ENCODE measurements at places on chromosomes 16 and 17.

GRCh38 chr16:76081967-76082366 lies 195.2 kb upstream of the CNTNAP4 start:
- no peak for DNase-seq

GRCh38 chr17:69323806-69324205 lies 3.1 kb downstream of the ABCA5 start:
- DNase-seq, result no peak

GRCh38 chr16:13342675-13343074 lies 441.3 kb downstream of the SHISA9 start:
- DNase-seq, result no peak

DNA sequence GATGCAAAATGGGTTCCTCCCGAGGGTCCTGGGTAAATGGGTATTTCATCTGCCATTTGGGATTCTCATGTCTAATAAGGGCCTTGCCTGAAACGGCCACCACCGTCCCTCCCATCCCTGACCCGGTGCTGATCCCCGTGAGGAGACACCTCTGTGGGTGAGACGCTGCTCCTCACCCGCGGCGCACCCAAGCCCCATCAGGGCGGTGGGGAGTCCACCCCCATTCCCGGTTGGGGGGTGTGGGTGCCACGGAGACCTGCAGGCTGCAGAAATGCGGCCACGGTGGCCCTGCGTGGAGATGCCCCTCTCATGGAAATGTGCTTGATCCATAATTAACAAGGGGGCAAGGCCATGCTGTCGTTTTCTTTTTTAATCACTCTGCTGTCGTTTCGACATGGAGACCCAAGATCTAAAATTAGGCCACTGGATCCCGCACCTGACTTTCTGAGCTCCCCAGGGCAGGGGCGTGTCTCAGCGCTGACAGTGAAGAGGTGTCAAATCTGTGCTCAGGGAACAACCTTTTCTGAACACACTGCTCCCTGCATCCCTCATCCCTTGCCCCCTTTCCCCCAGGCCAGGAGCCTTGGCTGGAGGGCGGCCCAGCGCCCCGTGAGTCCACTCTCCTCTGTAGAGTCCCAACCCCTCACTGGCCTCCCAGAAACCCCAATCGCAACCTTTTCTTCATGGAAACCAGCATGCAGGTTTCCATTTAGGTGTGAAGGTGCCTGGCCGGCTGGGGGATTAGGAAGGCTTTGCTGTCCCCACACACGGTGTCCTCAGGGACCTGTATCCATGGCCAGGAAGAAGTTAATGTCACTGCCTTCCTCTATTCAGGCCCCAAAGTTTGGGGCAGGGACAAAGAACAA lies 38.9 kb downstream of the PEMT start:
- DNase-seq, result no peak

GRCh38 chr17:48753794-48754499 lies 25.4 kb upstream of the HOXB13 start:
- no peak for DNase-seq

GRCh38 chr17:5870231-5870953 lies 199.8 kb upstream of the WSCD1 start:
- DNase-seq, result no peak

GRCh38 chr16:65312071-65312470 lies 190.2 kb upstream of the CDH11 start:
- DNase-seq, result peak; percentile 63

DNA sequence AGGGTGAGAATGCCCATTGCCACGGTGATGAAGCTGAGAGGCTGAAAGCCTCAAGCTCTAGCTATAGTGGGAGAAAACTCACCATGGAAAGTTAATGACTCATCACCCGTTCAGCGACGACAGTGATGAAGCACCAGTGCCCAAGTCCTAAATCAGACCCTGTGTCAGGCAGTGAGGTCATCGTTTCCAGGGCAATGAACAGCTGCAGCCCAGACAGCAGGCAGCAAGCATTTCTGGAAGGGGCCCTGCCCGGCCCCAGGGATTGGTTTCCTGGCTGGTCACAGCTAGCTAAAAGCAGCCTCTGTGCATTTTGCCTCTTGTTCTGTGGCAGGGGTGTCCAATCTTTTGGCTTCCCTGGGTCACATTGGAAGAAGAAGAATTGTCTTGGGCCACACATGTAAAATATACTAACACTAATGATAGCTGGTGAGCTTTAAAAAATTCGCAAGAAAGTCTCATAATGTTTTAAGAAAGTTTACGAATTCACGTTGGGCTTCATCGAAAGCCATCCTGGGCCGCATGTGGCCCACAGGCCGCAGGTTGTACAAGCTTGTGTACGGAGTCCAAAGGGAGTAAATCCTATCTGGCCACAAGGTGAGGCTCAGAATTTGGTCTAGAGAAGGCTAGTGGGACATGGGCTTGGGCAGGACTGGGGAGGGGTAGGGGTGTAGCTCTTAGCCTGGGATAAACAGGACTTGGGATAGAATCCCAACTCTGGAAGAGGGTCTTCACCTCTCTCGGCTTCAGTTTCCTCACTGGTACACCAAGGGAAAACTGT lies 40.6 kb downstream of the MIS12 start:
- peak; percentile 96 for DNase-seq

- DNase-seq, result no peak
These were observed 43.7 kb upstream of the CDRT4 start for GRCh38 chr17:15511142-15511541.

DNA sequence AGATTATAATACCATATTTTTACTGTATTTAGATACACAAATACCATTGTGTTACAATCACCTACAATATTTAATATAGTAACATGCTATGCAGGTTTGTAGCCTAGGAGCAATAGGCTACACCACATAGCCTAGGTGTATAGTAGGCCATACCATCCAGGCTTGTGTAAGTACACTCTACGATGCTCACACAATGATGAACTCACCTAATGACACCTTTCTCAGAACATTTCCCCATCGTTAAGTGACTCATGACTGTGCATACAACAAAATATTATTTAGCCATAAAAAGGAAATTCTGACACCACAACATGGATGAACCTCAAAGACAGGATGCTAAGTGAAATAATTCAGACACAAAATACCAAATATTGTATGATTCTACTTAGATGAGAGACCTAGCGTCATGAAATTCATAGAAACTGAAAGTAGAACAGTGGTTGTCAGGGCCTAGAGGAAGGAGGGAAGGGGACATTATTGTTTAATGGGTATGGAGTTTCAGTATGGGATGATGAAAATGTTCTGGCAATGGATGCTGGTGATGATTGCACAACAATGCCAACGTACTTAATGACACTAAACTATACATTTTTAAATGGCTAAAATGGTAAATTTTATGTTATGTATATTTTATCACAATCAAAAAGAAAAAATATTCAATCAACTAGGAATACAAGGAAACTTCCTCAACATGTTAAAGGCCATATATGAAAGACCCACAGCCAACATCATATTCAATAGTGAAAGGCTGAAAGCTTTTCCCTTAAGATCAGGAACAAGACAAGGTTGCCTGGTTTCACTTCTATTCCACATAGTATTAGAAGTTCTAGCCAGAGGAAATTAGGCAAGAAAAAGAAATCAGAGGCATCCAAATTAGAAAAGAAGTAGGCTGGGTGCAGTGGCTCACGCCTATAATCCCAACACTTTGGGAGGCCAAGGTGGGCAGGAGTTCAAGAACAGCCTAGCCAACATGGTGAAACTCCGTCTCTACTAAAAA lies 5.9 kb upstream of the C16orf87 start:
- no peak for DNase-seq

DNA sequence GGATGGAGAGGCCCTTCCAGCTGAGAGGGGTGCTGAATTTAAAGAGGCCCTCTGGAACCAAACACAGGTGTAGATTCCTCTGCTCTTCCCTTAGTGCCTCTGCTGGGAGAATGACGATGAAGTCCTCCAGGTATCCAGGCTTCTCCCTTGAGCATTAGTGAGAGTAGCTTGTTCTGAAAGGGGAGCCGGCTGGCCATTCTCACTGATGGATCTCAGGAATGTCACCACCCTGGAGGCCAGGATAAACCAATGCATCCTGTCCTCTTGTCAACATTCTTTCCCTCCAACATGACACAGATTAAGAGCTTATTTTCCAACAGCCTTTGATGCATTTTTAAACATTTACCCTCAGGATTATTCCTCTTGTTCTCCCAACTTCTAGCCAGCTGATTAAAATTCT lies 325.5 kb downstream of the CA10 start:
- no peak for DNase-seq

GRCh38 chr17:40015005-40015997 lies at the start of gene CSF3:
Gene CSF3, plus strand, starts transcription at chr17:40015440. Its CDS starts 35 bp downstream, at chr17:40015475.
- no peak for DNase-seq

DNA sequence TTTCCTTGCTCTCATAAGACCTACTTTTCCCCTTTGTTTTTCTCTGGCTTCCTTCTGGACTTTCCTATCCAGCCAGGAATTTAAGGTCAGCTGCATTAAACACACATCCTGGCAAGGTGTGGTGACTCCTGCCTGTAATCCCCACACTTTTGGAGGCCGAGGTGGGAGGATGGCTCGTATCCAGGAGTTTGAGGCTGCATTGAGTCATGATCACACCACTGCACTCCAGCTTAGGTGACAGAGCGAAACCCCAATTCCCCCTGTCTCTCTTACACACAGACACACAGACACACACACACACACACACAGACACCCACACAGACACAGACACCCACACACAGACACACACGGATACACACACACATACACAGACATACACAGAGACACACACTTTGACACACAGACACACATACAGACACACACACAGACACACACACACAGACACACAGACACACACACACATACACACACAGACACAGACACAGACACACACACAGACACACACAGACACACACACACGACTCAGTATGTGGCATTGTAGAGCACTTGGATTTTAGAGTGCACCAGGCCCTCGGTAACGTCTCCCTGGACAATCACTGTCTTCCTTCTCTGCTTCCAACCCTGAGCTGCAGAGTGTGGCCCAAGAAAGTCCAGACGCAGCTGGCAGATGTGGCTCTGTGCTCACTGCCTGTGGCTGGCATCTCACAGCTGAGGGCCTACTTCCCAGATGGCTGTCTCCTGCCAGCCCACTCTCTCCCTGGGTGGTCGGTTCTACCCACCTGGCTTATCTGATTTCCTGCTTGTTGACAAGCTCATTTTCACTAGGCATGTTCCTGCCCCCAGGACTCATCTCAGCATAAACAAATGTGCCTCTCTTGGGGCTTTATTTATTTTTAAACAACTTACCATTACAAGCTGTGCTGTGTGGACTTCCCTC lies 39.0 kb downstream of the NLRP1 start:
- DNase-seq, result no peak

GRCh38 chr17:77437017-77437416 lies 296.2 kb downstream of the SEC14L1 start:
- DNase-seq, result peak; percentile 92

GRCh38 chr17:9408868-9409829 lies 166.5 kb downstream of the STX8 start:
- peak; percentile 23 for DNase-seq

DNA sequence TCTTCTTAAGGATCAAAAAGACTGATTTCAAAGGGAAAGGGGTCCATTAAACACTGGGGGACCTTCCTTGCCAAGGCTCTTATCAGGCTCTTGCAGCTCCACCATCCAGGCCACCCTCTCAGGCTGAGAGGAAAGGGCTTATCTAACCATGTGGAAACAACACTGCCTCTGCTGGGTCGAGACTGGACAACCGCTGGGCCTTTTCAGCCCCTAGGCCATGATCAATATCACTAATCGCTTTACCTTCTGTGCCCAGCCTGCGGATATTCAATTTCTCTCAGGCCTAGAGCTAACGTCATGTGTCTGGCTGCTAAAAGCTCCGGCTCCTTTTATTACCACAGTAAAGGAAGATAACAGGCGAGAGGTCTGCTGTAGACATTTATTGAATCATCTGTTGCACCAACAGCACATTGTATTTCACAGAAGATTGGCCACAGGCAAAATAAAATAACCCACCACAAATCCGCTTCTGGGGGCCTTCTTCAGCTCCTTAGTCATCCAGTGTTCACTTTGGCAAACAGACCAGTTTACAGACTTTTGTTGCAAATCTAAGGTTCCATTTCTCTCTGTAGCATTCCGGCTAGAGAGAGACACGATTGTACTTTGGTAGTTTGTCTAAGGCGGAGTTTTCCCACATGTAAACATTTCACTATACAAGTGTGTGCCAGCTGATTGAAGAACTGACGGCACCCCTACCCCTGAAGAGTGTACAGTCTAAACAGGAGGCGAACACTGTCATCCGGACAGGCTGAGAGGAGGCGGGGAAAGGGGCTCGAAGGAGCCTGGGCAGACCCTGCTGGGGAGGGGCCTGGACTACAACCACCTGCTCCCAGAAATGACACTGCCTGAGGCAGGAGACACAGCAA lies 13.9 kb downstream of the CYB561 start:
- peak; percentile 85 for DNase-seq

DNA sequence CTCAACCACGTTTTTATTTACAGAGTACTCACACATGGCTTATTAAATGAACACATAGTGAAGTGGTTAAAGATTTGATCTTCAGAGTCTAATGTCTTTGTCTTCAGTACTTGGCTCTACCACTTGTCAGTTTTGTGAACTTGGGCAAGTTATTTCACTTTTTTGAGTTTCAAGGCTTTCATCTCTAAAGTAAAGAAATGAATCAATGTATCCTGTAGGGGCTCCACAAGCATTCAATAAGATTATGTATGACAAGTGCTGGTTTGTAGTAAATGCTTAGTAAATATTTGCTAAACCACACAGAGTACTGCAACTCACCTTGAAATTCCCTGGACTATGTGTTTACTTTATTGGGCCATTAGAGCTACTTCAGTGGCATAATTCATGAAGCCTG lies 446.0 kb upstream of the GOT2 start:
- no peak for DNase-seq

GRCh38 chr17:78748048-78748729 lies 33.9 kb downstream of the CYTH1 start:
- DNase-seq, result no peak

DNA sequence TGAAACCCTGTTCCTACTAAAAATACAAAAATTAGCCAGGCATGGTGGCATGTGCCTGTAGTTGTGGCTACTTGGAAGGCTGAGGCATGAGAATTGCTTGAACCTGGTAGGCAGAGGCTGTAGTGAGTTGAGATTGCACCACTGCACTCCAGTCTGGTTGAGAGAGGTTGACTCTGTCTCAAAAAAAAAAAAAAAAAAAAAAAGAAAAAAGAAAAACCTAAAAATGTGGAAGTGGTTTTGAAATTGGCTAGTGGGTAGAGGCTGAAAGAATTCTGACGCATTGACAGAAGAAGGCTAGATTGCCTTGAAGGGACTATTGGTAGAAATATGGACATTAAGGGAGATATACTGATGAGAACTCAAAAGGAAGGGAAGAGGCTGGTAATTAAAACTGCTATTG lies 33.6 kb upstream of the CPPED1 start:
- no peak for DNase-seq

GRCh38 chr16:30715750-30716445 lies 16.9 kb downstream of the SRCAP start:
- peak; percentile 46 for DNase-seq
